ENCODE measurements at places on chromosomes 7 and 10.

- no peak for DNase-seq
Observed at GRCh38 chr7:7699380-7699779, 19.0 kb downstream of the RPA3 start.

GRCh38 chr7:124074007-124074406, 41.1 kb upstream of the TMEM229A start:
- DNase-seq = no peak

GRCh38 chr7:95199779-95200558, 124.4 kb downstream of the PON1 start:
- DNase-seq = peak; percentile 17

- no peak for DNase-seq
Observed at GRCh38 chr7:157255201-157255606, 81.6 kb upstream of the DNAJB6 start.

GRCh38 chr10:30502266-30503060, 68.5 kb downstream of the MAP3K8 start:
- no peak for DNase-seq

- DNase-seq = peak; percentile 18
Observed at GRCh38 chr10:4083509-4084003, 298.5 kb upstream of the KLF6 start.

DNA sequence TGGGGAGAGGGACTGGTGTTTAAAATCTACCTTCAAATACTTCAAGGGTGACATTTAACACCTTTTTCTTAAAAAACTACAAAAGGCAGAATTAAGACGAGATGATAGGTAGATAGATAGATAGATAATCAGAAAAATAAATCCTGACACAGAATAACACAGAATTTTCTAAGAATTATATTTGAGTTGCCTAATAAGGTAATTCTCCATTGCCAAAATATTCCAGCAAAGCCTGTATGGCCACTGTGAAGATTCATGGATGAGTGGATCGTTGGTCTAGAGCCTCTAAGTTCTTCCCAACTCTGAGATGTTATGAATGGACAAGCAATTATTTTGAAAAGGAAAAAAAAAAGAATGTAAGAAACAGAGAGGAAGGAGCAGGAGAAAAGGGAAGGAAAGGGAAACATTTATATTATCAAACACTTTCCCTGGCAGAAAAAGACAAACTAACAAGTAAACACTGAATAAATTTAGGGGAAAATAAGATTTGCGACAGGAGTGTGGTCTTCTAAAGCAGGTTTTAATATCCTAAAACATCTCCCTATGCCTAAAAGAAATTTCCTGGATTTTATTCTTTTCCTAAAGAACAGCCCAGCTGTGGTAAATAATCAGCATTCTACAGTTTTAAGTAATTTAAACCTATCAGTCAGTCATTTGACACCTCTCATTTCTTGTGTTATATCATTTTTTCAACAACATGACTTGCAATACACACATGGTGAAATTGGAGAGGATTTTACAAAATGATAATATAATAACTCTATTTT, 7.5 kb upstream of the CAV2 start:
- DNase-seq = no peak

- DNase-seq = no peak
Observed at GRCh38 chr7:28790467-28790866, 167.7 kb downstream of the TRIL start.

GRCh38 chr10:47340608-47341170, 7.5 kb upstream of the RBP3 start:
- DNase-seq = no peak

DNA sequence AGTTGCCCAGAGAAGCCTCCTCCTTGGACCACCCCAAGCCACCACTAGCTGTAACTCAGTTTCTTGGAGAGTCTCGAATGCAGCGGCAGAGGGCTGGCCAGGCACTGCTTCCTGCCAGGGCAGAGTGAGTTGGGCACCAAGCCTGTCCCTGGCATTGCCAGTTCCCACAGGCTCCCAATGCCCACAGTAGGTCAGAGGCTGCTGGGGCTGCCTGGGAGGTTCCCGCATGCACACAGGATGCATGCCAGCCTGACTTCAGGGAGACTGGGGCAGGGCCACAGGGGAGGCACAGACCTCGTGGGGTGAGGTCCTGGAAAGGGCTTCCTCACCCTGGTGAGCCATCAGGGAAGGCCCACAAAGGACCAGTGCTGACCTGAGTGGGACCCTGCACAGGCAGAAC, 152.8 kb downstream of the ZNF248 start:
- no peak for DNase-seq

DNA sequence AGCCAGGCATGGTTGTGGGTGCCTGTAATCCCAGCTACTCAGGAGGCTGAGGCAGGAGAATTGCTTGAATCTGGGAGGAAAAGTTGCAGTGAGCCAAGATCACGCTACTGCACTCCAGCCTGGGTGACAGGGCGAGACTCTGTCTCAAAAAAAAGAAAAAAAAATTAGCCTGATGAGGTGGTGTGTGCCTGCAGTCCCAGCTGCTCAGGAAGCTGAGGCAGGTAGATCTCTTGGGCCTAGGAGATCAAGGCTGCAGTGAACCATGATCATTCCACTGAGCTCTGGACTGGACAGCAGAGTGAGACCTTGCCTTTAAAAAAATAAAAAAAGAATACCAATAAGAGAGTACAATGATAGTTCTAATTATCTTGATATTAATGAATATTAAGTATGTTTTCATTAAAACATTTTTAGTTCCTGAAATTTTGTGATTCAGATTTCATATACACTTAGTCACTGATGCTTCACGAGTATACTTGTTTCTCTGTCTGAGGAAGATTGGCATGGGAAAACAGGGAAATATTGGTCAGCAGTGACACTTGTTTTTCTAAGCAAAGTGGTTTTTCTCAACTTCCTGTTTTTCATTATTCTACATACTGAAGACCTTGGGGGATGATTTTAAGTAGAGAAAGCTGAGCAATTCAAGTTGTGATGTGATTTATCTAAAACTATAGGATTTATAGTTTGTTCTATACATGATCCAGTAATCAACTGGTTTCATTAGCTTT, 76.8 kb downstream of the ADK start:
- no peak for DNase-seq

- DNase-seq = no peak
Observed at GRCh38 chr10:44576702-44577191, 191.8 kb upstream of the CXCL12 start.

DNA sequence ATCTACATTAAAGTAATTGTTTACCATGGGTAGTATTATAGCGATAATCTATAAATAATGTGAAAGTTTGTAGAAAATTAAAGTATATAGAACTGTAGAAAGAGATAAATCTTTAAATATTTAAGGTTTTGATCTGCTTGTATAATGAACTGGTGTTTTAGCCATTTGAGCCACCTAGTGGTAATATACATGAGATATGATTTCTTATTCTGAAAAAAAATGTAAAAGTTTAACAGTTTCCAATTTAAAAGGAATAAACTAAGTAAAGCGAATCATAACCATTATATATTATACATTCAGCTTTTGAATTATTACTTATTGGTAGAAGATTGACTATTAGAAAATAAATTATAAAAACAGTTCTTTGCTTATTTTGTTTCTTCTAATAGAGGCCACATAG, 91.2 kb downstream of the OTUD1 start:
- DNase-seq = no peak

GRCh38 chr7:131642429-131642828, 86.0 kb upstream of the PODXL start:
- no peak for DNase-seq

GRCh38 chr10:119221666-119222065, 14.3 kb downstream of the GRK5 start:
- DNase-seq = no peak

DNA sequence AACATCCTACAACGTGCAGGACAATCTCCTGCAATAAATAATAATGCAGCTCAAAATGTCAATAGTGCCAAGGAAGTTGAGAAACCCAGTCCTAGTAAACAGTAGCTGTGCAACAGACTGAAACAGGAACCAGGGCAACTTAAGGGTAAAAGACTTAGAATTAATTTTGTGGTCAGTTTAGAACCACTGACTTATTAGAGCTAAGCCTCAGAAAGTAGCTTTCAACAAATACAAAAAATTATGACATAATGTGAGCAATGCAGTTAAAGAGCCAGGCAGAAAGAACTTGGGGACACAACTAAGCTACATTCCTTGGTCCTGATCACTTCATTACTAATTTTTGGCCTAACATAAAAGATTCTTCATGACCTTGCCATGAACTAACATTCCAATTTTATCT, 195.4 kb downstream of the MACC1 start:
- no peak for DNase-seq

DNA sequence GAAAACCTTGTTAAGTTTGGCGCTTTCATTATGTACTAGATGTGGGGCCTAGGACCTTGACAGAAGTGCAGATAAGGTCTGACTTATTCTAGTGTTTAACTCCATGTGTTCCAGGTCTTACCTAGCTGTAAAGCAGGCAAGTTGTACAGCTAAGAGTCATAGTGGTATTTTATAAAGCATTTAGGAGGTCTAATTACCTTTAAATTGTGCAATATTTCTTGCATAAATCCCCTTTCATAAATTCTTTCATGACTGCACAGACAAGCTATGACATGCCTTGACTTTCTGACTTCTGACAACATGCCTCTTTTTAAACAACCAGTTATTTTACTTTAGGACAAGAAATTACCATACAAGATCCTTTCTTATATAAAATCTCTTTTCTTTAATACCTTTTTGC, 151.6 kb upstream of the VSTM2A start:
- no peak for DNase-seq

DNA sequence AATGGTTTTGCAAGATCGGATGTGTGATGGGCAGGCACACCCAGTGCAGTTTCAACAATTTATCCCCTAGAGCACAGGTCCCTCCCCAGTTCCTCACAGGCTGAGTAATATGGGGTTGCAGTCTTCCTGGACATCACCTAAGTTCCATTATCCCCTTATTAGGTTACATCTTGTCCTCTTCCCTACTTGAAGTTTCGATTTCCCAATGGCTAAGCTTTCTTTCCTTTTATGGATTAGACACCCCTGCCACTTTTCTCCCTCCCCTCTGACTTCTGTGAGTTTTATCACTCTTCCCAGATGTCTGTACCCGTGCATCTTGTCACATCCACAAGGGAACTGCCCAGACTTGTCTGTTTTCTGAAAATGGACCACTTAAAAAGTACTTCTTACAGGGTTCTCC, 2.4 kb upstream of the NIPSNAP2 start:
- DNase-seq = no peak

DNA sequence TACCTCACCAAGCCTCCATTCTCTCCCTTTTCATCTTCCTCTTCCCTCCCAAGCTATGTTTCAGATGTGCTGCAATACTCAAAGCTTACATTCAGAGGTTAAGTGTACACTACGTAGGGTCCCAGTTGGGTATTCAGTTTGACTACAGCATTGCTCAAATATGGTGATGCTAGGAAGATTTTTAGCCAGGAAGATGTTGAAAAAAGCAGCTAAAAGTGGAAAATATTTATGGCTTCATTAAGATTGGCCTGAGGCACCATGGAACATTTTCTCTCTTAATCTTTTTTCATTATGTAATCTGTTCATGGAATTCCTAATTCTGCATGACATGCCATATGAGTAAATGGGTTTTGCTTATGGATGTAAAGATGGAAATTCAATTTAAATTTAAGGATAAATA, 72.0 kb upstream of the ABCB5 start:
- DNase-seq = no peak

DNA sequence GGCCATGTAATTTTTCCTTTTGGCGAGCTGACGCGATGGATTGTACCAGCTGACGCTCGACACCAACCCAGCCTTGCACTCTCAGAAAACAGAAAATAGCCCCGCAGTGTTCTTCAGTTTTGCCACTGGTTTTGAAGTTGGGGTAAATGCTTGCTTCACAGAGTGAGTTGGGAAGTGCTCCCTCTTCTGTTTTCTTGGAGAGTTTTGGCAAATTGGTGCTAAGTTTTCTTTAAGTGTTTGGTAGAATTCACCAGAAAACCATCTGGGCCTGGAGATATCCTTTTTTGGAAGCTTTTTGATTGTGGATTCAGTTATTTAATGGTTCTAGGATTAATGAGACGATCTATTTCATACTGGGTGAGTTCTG, 252.8 kb downstream of the ELFN1 start:
- no peak for DNase-seq

DNA sequence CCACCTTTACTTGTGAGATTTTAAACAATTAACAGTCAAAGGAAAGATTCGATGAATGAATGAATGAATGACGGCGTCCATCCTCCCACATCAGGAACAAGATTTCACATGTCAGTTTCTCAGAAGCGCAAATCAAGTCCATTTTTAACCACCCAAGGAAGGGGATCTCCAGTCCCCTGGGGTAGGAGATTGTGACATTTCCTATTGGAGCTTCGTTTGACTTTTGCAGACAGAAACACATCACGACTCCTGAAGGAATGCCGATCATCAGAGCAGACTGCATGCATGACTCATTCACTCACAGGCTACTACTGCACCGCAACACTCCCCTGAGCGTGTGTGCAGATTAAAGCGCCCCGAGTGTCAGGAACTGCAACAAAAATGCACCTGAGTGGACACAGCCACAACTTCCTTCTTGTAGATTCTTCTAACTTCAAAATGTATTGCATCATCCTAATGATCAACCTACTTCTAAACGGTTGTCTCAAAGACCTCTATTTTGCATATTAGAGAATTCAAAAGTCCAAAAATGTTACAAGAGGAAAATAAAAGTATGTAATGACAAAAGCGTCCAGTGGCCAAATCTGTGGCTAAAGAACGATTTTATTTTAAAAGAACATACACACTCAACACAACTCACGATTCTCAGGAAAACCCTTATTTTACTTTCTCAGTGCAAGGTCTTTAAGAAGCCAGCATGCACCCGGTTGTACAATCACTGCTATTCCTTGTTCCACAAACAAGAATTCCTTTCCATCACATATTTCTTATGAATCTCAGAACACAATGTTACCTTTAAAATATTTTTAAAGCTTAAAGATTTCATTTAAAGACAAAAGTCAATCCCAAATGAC, 172.6 kb downstream of the FAM107B start:
- DNase-seq = no peak

- DNase-seq = no peak
Observed at GRCh38 chr10:79056361-79056735, 12.4 kb upstream of the ZMIZ1 start.

DNA sequence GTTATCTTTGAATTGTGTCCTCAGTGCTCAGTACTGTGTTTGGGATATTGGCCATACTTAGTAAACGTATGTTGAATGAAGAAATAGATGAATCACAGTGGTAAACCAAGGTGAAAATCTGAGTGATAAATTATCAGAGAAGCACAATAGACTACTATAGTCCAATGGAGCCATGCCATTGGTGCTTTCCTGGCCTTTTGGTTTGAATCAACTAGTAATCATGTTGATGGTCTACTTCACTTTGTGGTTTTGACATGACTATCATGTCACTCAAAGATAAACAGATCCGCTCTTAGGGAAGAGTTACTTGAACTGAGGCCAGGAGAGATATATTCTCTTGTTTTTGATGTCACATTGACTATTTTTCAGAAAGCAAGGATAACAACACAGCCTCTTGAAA, 86.1 kb upstream of the IGFBP3 start:
- no peak for DNase-seq

All from gastrocnemius medialis (tissue), 4 donors.